ENCODE measurements at places on chromosomes 12 and 14.

- no peak for DNase-seq
Measured at GRCh38 chr12:94025756-94026155, 122.6 kb upstream of the PLXNC1 start.

- no peak for DNase-seq
Measured at GRCh38 chr14:22601996-22602395, 3.9 kb downstream of the ABHD4 start.

GRCh38 chr12:123250471-123251383, 17.5 kb downstream of the MTRFR start:
- DNase-seq = no peak

- DNase-seq = no peak
Measured at GRCh38 chr14:89307409-89307808, 109.6 kb downstream of the FOXN3 start.

- DNase-seq = no peak
Measured at GRCh38 chr12:43692064-43692463, 66.5 kb downstream of the PUS7L start.

- no peak for DNase-seq
Measured at GRCh38 chr14:99790978-99791376, 2.2 kb upstream of the EML1 start.

GRCh38 chr12:19970821-19971220, 397.5 kb upstream of the PDE3A start:
- DNase-seq = no peak

GRCh38 chr12:62123721-62124203, 136.4 kb upstream of the USP15 start:
- DNase-seq = peak; percentile 43

DNA sequence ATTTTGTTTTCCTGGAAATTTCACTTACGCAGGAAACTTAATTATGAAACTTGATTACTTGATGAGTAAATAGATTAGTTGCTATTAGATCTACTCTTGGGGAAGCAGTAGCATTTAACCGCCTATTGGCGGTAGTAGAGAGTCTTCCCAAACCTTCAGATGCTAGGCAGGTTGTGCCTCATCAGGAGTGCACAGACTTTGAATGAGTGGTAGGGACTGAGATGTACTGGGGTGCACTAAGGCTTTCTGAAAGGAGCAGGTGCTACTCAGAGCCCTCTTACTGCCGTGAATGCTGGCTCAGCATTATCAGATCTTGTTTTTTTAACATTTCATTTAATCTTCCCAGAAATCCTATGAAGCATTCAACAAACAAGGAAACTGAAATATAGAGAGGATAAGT, 7.7 kb downstream of the GATC start:
- DNase-seq = no peak

DNA sequence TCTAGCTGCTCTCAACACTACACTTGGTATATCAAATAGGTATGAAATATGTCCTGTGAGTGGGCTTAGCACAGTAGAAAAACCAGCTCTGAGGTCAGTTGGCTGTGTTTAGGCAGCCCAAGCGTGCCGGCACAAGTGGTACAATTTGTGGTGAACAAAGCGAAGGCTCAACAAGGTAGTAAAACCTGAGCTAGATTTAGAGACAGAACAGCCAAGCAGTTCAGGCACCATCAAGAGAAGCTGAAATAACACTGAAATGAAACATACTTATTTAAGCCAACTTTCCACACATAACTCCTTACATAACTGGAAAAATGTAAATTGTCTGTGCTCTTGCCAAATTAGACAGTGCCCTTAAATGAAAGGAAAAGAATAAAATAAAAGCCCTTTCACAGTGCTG, 596.8 kb upstream of the FBXO33 start:
- DNase-seq = no peak

DNA sequence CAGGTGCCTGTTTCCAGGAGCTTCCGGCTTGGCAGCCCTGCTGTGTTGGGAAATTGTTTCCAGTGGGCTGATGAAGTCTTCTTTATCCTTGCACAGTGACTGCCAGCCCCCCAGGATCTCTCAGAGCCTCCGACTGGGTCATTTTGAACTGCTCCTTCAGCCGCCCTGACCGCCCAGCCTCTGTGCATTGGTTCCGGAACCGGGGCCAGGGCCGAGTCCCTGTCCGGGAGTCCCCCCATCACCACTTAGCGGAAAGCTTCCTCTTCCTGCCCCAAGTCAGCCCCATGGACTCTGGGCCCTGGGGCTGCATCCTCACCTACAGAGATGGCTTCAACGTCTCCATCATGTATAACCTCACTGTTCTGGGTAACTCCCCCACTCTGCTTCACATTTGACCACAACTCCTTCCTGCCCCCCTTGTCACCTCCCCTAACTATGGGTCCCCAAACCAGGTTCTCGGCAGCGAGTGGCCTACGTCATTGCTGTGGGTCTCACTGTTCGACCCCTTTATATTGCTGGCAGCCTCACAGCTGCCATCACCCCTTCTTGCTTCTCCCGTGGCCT, 2.3 kb downstream of the LAG3 start:
- DNase-seq = no peak

- DNase-seq = no peak
Measured at GRCh38 chr12:121581686-121582429, 1.0 kb upstream of the KDM2B start.

GRCh38 chr12:83257726-83258125, 571.0 kb downstream of the TMTC2 start:
- DNase-seq = no peak

DNA sequence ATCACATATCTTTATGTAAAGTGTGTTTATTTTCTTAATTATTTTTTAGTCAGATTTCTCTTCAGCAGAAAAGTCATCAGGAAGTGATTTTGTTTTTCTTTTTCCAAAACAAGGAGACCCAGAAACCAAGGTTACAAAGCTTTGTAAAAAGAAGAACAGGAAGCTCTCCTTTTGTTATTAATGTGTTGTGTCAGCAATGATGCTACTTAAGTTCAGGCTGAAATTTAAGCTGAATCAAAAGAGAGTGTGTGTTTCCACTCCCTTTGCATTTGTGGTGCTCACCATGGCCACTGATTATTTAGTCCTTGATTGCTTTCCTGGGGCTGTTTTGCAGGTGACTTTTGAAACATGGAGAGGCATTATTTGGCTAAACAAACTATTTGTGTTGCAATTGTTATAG, 155.3 kb upstream of the ATP2B1 start:
- DNase-seq = no peak

All from right hindlimb (tissue), 1 donor.